H9 (cell line): ENCODE measurements at places on chromosomes 1 and 21. TPM values are rescaled to one million over a fixed set of nuclear protein-coding genes. Genes with fewer than 3 reads are reported as not detected.

Gene HES3
- 89.9 and 93.4 TPM in 2 replicates for total RNA-seq

Gene IPO13
- total RNA-seq = 22.0 and 24.5 TPM in 2 replicates

Gene KCNE2
- total RNA-seq = 0.29 TPM in 1 of 2 replicates, not detected in the other

DNA sequence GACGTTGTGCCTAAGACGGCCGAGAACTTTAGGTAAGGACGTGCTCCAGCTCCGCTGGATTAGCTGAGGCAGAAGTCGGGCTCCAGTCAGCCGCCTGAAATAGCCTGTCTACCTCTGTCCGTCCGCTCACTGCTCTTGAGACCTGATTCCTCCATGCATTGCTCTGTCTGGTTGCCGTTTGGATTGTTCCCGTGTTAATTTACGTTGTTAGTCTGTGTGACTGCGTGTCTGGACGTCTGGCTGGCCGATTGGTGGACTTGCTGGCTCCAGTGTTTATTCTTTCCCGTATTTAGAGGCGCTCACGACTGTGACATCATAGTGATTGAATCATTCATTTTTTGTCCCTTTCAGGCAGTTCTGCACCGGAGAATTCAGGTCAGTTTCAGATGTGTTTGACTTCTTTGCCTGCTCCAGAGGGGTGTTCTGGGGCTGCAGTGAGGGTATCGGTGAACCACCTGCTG is 684 bp downstream of the PPIH start:
- no peak overlapping the region for H3K27ac ChIP-seq
- H3K27me3 ChIP-seq = no peaks in the 10 kb centered on the region
- no peaks in the 10 kb centered on the region; the same call in 1 of the 2 replicates for H3K4me1 ChIP-seq
- H3K36me3 ChIP-seq = peaks cover 35% of the 10 kb centered on the region
- peak; percentile 31 for DNase-seq

DNA sequence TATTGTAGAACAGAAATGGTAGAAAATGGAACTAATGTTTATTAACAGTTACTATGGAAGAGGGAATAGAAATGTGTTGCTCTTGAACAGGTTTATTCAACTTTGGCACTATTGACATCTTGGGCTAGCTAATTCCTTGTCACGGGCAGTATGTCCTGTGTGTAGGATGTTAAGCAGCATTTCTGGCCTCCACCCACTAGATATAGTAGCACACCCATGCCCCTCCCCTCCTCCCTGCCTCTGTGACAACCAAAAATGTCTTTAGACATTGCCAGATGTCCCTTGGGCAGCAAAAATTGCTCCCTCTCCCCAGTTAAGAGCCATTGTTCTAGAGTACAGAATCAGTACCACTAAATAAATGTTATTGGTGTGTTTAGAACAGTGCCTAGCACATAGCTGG is 91.4 kb upstream of the TPTE start:
- no peak overlapping the region for H3K27ac ChIP-seq
- no peak overlapping the region for H3K4me3 ChIP-seq
- peaks cover 4% of the 10 kb centered on the region for H3K36me3 ChIP-seq
- H3K4me1 ChIP-seq = no peaks in the 10 kb centered on the region
- no peak for DNase-seq

- DNase-seq = no peak
- H3K27me3 ChIP-seq = no peaks in the 10 kb centered on the region
- H3K4me3 ChIP-seq = no peak overlapping the region
Measured at GRCh38 chr21:41602531-41602930, 94.6 kb upstream of the TMPRSS2 start.

- no peak for DNase-seq
- no peaks in the 10 kb centered on the region for H3K27me3 ChIP-seq
- H3K36me3 ChIP-seq = peaks cover 6% of the 10 kb centered on the region; the same call in 1 of the 2 replicates
- no peaks in the 10 kb centered on the region for H3K4me1 ChIP-seq
Measured at GRCh38 chr1:242432491-242433095, 91.9 kb downstream of the PLD5 start.

- H3K4me3 ChIP-seq = no peak overlapping the region
- H3K27ac ChIP-seq = no peak overlapping the region
- no peaks in the 10 kb centered on the region for H3K27me3 ChIP-seq
- DNase-seq = no peak
Measured at GRCh38 chr1:92211166-92211565, 6.5 kb upstream of the C1orf146 start.

DNA sequence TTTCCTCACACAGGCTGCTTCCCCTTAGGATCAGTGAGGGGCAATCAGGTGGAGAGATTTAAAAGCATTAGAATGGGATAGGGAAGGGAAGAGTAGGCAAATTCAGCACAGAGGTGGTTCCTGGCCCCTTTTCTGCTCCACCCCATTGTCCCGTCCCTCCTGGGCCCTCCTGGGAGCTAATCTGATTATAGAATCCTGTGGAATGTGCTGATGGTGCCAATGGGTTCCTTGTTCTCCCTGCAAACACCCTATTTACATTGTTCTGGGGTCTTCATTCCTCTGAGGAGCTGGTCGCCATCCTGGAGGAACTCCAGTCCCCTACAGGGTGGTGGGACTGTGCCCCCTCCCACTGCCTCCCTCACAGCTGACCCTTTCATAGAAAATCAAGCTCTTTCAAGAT is 34.4 kb upstream of the LRP8 start:
- peak; percentile 20 for DNase-seq
- H3K27me3 ChIP-seq = no peaks in the 10 kb centered on the region
- no peaks in the 10 kb centered on the region for H3K36me3 ChIP-seq
- no peak overlapping the region for H3K27ac ChIP-seq

DNA sequence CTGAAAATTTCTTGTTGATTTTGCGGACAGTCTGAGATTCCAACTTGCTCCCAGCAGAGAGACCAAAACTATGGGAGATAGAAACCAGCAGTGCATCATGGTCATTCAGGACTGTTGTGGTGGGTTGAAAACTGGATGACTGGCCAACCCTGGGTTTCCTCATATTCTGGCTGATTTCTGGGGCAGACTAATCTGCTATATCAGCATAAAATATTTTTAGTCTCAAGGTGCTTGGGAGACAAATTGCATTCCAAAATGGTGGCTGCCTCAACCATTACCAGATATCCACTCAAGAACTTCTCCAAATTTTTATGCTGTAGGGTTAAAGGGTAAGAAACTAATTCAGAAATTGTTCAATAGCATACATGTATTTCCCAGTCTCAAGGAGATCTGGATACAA is 434.0 kb downstream of the BRINP3 start:
- H3K27me3 ChIP-seq = no peaks in the 10 kb centered on the region
- no peak for DNase-seq
- no peak overlapping the region for H3K4me3 ChIP-seq
- H3K4me1 ChIP-seq = no peaks in the 10 kb centered on the region; the same call in 1 of the 2 replicates
- no peak overlapping the region for H3K27ac ChIP-seq
